ENCODE measurements at places on chromosomes 11 and 22.

GRCh38 chr11:60769811-60770210, 13.1 kb downstream of the MS4A15 start:
- DNase-seq = no peak

GRCh38 chr11:30432716-30433115, 109.8 kb downstream of the ARL14EP start:
- DNase-seq = no peak

DNA sequence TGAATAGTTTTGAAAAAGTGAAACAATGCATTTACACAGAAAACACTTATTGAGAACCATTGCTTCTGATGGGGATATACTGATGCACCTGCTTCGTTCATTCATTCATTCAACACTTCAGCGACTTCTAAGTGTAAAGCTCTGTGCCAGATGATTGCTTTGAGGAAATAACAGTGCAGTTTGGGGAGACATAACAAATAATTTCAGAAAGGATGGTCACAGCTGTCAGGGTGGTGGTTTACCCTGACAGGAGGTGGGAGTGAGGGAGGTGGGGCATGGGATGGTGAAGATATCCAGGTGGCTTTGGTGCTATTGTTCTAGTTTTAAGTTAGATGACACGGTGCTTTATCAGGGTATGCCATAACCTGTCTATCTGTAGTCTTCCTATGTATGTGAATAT, 344.1 kb downstream of the LARGE1 start:
- DNase-seq = no peak

DNA sequence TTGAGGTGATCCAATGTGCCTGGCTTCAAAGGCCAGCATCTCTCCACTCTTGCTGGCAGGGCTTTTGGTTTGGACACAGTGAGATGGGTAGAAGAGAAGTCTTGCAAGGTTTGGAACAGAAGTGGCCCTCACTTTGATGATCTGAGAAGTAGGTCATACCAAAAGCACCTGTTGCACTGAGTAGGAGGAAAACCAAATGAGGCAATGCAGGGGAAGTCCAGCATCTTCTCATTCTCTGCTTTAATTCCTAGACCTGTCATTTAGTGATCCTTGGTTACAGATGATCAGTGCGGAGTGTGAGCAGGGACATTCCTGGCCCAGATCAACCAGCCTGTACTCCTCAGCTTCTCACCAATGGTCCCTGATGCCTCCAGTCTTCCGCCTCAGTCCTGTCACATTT, 990.5 kb downstream of the OPCML start:
- DNase-seq = no peak

DNA sequence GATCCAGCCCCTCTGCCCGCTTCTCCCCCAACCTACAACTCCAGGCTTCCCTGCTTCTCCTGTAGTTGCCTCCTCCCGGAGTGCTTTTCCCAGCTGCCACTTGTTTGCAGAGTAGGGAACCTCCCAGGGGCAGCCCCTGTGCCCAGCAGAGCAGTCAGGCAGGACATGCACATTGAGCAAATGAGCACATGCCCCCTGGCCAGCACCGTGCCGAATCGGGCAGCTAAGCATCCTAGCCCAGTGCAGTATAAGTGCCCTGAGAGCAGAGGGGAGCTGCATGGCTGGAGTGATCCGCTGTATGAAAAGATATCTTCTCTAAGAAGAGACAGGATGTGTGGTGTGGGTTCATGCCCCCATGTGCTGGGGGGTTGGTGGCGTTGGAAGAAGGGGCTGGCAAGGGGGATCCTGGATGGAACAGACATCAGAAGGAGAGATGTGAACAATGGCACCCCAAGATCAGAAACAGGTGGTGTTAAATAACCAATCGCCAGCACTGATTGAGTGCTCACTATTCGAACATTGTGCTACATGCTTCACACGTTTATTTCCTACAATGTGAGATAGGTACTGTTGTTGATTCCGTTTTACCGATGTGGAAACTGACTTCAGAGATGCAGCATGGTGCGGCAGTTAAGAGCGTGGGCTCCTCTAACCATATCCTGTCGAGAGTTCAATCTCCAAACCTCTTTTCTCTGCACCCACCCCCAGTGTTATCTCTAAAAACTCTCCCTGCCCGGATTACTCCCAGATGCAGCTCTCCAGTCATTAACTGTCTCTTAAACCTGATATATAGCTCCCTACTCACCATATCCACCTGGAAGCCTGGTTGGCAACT, 1.2 kb downstream of the AIP start:
- no peak for DNase-seq

DNA sequence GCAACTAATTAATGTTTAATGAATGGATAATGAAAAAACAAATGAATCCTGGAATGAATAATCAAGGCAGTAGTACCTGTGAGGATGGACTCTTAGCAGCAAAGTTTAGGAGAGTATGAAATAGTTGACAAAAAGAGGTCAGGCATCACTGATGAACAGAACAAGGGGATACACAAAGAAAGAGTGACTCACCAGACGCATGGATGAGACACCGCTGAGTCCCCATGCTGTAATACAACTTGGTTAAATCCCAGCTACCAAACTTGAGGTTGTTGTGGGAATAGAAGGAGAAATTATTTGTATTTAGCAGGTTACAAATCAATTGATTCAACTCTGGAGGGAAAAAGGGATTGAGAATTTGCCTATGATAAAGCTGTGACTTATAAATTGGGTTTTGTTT, 976.9 kb upstream of the TENM4 start:
- no peak for DNase-seq

- no peak for DNase-seq
Measured at GRCh38 chr11:97092823-97093222, 703.0 kb downstream of the JRKL start.

GRCh38 chr11:103851166-103851651, 185.2 kb upstream of the DDI1 start:
- no peak for DNase-seq

All from NCI-H1694 (cell line).